ENCODE measurements at places on chromosomes 7 and 10. TPM values are rescaled to one million over a fixed set of nuclear protein-coding genes. Genes with fewer than 3 reads are reported as not detected.

The TUBAL3 gene
- 0.33 TPM for total RNA-seq

The KIAA1549 gene
- total RNA-seq, result 6.5 TPM

The MAGI2 gene
- total RNA-seq, result 0.40 TPM

The HNRNPA2B1 gene
- 1,204 TPM for total RNA-seq

The BICC1 gene
- 20.5 TPM for total RNA-seq

The ANXA8L1 gene
- 120 TPM for total RNA-seq

The TRIL gene
- total RNA-seq, result not detected

The CTAGE6 gene
- not detected for total RNA-seq

The SFTPA1 gene
- not detected for total RNA-seq

The HPSE2 gene
- total RNA-seq, result not detected

The CPA2 gene
- total RNA-seq, result not detected

The PNLIP gene
- not detected for total RNA-seq

The DPYSL4 gene
- 19.3 TPM for total RNA-seq

The INA gene
- 29.7 TPM for total RNA-seq

The COL13A1 gene
- 0.40 TPM for total RNA-seq

The PSD gene
- 0.60 TPM for total RNA-seq

The CPVL gene
- 0.86 TPM for total RNA-seq

The CCDC6 gene
- 31.0 TPM for total RNA-seq

The SUN3 gene
- total RNA-seq, result not detected

The RET gene
- 0.59 TPM for total RNA-seq

The TET1 gene
- 0.58 TPM for total RNA-seq

The CRYGN gene
- total RNA-seq, result not detected

The HOXA11 gene
- 0.74 TPM for total RNA-seq

The GOLGA7B gene
- total RNA-seq, result 4.0 TPM

The HTR5A gene
- total RNA-seq, result not detected

The OR13A1 gene
- not detected for total RNA-seq

The MINDY4 gene
- 2.7 TPM for total RNA-seq

The ANXA7 gene
- total RNA-seq, result 107 TPM

The LRRC18 gene
- total RNA-seq, result not detected

The ZNF736 gene
- not detected for total RNA-seq

The PDZD7 gene
- total RNA-seq, result 1.2 TPM

The TRIM50 gene
- total RNA-seq, result not detected

The AKR1D1 gene
- not detected for total RNA-seq

The CYP2C8 gene
- total RNA-seq, result not detected

The HECW1 gene
- total RNA-seq, result 13.5 TPM

The ZCCHC24 gene
- 4.0 TPM for total RNA-seq

All from A549 treated with ZK216348 at 1 μM for 4 hours (cell line).